ENCODE measurements at places on chromosomes 5 and 9.

- no peak for DNase-seq
These were observed 63.2 kb upstream of the GHR start for GRCh38 chr5:42360056-42360455.

GRCh38 chr5:179307931-179308471 is 37.3 kb downstream of the ADAMTS2 start:
- no peak for DNase-seq

DNA sequence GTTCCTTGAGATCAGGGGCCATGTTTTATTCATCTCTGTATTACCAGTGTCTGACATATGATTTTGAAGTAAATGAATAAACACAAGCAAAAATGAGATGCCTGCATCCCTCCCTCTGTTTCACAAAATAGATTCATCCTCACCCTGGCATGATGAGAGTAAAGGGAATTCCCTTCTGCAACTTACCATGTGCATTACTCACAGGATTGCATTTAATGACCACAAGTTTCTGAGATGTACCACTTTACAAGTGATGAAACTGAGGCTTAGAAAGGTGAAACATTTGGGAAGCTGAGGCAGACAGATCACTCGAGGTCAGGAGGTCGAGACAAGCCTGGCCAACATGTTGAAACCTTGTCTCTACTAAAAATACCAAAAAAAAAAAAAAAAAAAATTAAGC is 74.2 kb upstream of the TNFSF8 start:
- no peak for DNase-seq

DNA sequence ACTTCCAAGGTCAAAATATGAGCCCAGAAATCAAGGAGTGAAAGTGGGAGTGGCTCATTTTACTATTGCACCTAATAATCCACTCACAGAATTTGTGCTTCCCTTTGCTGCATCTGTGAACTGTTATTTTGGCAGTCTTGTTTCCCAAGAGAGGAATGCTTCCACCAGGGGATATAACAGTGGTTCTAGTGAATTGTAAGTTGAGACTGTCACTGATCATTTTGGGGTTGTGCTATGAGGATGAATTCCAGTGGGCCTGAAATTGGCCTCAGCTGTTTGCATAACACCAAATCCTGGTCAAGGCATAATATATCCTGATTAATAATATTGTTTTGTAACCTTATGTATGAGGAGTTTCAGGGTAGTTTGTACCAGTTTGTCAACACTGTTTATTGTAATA is 14.4 kb downstream of the FAM200C start:
- DNase-seq: no peak

DNA sequence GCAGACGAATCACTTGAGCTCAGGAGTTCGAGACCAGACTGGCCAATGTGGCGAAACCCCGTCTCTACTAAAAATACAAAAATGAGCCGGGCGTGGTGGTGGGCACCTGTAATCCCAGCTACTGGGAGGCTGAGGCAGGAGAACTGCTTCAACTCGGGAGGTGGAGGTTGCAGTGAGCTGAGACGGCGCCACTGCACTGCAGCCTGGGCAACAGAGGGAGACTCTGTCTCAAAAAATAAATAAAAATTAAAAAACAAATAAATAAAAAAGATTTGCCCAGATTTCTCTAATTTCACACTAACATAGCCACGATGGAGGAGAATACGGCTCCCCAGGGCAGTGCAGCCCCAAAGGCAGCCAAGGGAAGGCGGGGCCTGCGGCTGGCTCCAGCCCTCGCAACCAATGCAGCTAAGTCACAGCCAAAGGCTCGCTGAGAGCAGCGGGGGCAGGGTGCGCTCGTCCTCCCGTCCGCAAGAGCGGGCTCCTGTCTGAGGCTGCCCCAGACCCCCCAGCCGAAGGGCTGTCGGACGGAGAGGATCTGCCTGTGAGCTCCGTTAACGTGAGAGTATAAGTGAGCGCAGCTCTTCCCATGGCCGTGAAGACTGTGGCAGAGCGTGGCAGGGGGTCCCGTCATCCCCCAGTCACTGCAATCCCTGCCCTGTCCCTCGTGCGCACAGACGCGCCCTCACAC is 43.5 kb downstream of the SLC12A7 start:
- no peak for DNase-seq

- no peak for DNase-seq
These were observed 160.2 kb downstream of the SSBP2 start for GRCh38 chr5:81590498-81591384.

DNA sequence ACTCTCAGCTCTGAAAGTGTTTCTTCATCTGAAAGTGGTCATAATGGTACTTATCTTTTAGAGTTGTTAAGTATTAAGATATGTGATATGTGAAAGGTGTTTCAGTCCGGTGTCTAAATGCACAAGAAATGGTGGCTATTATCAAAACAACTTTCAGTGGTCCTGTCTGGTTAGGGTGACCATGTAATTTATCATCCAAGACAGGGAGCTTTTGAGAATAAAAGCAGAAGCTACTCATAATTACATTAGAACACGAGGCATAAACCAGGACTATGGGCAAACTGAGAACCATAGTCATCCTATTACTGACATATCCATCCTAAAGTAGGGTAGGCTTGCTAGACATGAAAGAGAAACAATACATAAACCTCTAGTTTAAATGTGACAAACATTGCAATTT is 418.1 kb upstream of the SEMA6A start:
- no peak for DNase-seq

DNA sequence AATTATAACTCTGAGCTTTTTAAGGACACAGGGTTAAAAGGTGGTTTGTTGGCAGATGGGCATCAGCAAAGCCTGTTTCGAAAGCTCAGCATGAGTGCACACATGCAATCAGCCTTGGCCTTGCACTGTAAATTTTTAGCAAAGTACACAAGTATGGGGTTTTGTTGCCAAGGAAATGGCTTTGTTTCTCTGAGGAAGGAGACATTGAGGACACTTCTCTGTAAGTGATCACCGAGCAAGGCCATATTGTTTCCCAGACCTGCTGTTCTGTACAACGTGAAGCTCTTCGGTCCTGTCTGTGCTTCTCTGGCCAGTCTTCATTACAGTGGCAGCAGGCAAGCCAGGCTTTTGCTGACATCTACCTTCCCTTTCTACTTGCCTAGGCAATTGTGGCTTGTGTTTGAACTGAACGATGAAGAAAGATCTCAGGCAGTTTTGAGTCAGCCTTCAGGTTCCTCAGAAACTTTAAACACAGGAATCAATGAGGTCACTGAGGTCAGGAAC is 27.9 kb upstream of the GLRX start:
- DNase-seq: peak; percentile 7

GRCh38 chr5:155850370-155850769 is 476.6 kb upstream of the SGCD start:
- no peak for DNase-seq

GRCh38 chr5:23105021-23105420 is 251.9 kb upstream of the CDH12 start:
- DNase-seq: no peak

GRCh38 chr5:151770383-151771258 is 1.1 kb upstream of the G3BP1 start:
- peak; percentile 65 for DNase-seq

DNA sequence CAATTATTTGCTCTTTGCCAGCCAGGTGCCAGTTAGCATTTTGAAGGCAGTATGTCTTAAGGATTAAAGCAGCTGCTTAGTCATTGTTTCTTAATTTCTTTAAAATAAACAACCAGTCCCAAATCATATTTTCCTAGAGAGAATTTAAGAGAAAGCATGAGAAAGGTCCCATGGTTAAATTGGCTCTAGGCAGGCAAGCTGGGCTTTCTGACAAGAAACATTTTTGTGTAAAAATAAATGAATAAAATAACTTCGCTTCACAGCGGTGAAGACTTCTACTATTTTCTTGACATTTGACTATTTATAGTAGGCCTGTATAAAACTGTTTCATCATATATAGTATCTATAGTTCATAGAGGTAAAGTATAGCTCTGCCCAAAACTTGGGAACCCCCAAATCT is 617.7 kb upstream of the C9orf72 start:
- DNase-seq: no peak

- no peak for DNase-seq
These were observed 12.3 kb downstream of the ARSB start for GRCh38 chr5:78972654-78973428.

DNA sequence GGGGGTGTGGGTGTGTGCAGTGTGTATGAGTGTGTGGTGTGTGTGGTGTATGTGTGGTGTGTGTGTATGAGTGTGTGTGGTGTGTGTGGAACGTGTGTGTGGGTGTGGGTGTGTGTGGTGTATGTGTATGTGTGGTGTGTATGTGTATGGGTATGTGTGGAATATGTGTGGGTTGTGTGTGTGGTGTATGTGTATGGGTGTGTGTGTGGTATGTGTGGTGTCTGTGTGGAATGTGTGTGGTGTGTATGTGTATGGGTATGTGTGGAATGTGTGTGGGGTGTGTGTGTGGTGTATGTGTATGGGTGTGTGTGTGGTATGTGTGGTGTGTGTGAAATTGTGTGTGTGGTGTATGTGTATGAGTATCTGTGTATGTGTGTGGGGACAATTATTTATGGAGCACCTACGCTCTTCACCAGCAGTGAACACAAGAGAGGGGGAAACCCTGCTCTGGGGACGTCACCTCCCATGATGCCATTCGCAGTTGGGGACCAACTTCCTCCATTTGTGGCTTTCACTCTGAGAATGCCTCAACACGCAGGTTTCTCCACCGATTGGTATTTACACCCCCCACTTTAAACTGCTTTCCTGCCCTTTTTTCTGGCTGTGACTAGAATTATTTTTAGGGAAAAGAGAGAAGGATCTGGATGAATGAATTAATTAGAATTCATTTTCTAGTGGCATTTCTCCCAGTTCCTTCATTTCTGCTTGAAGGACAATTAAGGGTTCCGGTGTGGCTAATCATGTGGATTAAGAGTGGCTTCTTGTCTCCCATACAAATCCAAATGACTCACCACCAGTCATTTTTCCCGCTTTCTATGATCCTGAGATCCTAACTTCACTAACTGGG is 238.1 kb downstream of the ROR2 start:
- peak; percentile 59 for DNase-seq

GRCh38 chr9:90580576-90580975 is 62.0 kb downstream of the DIRAS2 start:
- no peak for DNase-seq

GRCh38 chr9:20312732-20313131 is 309.6 kb downstream of the MLLT3 start:
- no peak for DNase-seq

DNA sequence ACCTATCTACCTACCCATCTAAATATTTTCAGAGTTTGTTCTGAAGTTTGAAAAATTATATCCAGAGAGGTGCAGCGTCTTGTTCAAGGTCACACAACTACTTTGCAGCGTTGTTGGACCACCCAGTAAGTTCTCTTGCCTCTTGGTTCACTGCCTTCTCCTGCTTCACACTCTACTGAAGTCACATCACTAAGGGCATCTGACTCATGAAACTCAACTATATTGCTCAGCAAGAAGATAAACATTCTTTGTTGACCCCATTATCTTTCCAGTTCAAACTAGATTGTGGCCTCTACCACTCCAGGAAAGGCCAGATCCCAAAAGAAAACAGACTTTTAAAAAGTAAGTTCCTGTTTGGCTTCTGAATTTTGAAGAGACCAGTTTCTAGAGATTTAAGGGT is 326.9 kb downstream of the SLIT3 start:
- no peak for DNase-seq

DNA sequence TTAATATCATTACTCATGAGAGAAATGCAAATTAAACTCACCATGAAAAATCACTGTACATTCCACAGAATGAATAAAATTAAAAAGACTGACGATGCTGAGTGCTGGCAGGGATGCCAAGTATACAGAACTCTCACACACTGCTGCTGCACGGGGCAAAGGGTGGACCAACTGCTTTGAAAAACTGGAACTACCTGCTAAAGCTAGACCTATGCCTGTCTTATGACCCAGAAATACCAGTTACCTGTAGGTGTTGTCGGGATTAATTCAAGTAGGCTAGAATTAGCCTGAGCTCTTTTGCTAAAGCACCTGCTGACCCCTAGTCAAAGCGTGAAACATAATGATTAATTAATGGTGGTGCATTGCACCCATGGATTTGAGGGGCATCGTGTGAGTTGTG is 36.5 kb upstream of the ANKRD18A start:
- DNase-seq: no peak

GRCh38 chr5:80763211-80763610 is 108.4 kb upstream of the DHFR start:
- no peak for DNase-seq

GRCh38 chr5:10673407-10673806 is 87.6 kb downstream of the DAP start:
- no peak for DNase-seq

GRCh38 chr5:38582293-38582974 is 26.0 kb upstream of the LIFR start:
- no peak for DNase-seq

GRCh38 chr9:12133416-12133815 is 559.8 kb upstream of the TYRP1 start:
- no peak for DNase-seq

- no peak for DNase-seq
These were observed 47.7 kb downstream of the FBXL17 start for GRCh38 chr5:108334225-108334624.

DNA sequence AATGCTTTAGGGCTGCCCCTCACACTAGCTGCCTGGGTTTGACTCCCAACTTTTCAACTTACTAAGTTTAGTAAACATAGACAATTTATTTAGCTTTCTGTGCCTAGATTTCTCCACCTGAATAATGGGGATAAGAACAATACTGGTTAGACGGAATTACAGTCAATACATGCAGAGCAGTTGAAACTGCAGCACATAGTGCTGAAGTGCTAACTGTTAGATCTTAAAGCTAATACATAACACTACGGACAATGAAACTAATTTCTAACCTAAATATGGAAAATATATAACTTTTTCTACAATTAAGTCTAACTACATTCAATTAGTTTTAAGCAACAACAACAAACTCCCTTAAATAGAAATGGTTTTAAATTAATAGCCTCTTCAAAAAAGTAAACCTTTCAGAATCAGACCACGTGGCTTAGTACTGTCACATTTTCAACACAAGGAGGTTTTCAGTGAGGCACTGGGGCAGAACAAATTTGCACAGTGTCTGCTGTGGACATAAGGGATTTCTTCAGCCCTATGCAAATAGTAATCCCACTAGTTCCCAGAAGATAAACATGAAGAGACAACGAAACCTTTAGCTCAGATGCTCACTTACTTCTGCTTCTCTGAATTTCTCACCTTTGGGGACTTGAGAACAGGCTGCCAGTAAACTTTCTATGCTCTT is 293.4 kb downstream of the EDIL3 start:
- DNase-seq: no peak

DNA sequence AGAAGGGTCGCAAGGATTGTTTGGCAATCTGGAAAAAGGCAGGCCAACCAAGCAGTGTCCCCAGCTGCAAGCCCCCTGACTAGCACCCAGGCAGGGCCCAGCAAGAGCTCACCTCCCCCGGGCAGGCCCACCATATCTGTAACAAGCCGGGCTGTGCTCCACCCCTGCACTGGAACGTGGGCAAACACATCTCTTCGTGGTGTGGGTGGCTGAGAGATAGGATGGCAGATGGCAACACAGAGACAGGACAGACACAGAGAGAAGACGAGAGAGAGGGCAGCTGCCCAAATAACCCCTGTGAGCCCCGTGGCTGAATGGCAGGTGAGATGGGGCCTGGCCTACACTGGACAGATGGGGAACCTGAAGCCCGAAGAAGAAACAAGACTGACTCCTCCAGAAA is 9.4 kb downstream of the BBLN start:
- DNase-seq: no peak

GRCh38 chr9:122053064-122053463 is 40.0 kb downstream of the TTLL11 start:
- no peak for DNase-seq
